ENCODE measurements at places on chromosomes 6 and 20. TPM values are rescaled to one million over a fixed set of nuclear protein-coding genes. Genes with fewer than 3 reads are reported as not detected.

The NR2E1 gene
- total RNA-seq = not detected

The GNRH2 gene
- 0.39 TPM for total RNA-seq

The HSP90AB1 gene
- 898 TPM for total RNA-seq

The GINS1 gene
- total RNA-seq = 7.7 TPM

The ANKRD6 gene
- total RNA-seq = 3.1 TPM

The FOXQ1 gene
- not detected for total RNA-seq

The NT5E gene
- 85.2 TPM for total RNA-seq

The TULP1 gene
- total RNA-seq = not detected

The ALDH8A1 gene
- 0.11 TPM for total RNA-seq

The ULBP3 gene
- total RNA-seq = 9.7 TPM

The ZNF391 gene
- total RNA-seq = 1.5 TPM
